Left renal pelvis (tissue), 4 donors: ENCODE measurements at places on chromosomes 5 and 9.

DNA sequence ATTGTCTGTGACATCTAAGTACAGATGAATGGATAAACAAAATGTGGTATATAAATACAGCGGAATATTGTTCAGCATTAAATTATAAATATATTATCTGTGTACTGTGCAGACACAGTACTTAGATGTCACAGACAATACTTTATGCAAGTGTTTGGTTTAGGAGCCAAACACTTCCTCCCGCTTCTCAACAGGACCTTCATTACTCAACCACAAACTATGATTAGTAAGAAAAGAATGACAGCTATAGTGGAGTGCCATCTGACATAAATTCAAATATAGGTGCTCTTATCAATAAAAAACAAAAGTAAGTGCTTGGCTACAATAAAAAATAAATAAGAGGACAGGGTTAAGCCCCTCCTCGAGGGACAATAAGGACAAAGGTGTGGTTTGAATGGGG, 38.9 kb upstream of the STX17 start:
- DNase-seq, result no peak

DNA sequence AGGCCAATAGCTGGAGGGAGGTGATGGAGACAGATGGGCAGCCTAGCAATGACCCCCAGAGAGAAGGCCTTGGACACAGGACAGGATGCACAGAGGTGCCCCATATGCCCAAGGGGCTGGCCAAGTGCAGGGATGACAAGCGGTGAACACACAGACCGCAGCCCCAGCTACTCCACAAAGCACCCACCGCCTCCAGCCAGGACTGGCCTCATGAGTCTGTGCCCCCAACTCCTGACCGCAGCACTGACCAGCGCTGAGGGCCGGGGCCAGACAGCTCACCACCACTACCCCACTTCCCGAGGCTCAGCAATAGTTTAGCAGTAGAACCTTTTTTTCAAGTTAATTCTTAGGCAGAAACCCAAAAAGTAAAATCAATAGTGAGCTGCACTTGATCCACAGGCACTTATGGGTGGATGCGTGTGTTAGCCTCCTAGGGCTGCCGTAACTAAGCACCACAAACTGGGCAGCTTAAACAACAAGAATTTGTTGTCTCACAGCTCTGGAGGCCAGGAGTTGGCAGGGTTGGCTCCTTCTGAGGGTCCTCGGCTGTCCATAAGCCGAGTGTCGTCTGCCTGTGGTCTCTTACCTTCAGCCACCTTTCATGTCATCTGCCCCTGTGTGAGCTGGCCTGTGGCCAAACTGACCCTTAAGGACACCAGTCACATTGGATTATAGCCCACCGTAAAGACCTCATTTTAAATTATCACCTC, 14.1 kb downstream of the ROR2 start:
- no peak for DNase-seq

GRCh38 chr5:78701795-78702410, 53.3 kb upstream of the LHFPL2 start:
- no peak for DNase-seq

GRCh38 chr9:104301755-104302154, 202.3 kb upstream of the OR13F1 start:
- DNase-seq, result no peak

GRCh38 chr5:168275940-168276339, 15.5 kb upstream of the WWC1 start:
- DNase-seq, result no peak

GRCh38 chr9:96048956-96049831, 173.7 kb downstream of the ERCC6L2 start:
- no peak for DNase-seq

GRCh38 chr9:14212077-14212476, 101.9 kb downstream of the NFIB start:
- DNase-seq, result no peak

DNA sequence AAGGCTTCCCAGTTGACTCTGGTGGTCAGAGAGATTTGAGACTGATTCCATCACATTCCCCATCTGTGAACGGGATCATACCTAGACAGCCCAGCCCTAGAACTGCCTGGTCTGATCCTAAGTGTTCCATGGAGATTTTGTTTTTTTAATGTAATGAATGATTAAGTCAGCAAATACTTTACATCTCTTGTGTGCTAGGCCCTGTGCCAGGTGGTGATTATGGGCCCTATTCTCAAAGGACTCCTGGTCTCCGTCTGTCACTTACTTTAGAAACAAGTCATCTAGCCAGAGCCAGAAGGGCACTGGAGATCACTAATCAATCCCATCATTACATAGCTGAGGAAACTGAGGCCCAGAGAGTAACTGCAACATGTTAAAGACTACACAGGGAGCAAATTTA, 1.1 kb upstream of the GPX3 start:
- no peak for DNase-seq

- no peak for DNase-seq
Observed at GRCh38 chr5:138789771-138790242, 36.6 kb downstream of the CTNNA1 start.

- no peak for DNase-seq
Observed at GRCh38 chr5:148372166-148372725, 11.5 kb upstream of the FBXO38 start.

- no peak for DNase-seq
Observed at GRCh38 chr5:172692981-172693380, 51.9 kb downstream of the NEURL1B start.

DNA sequence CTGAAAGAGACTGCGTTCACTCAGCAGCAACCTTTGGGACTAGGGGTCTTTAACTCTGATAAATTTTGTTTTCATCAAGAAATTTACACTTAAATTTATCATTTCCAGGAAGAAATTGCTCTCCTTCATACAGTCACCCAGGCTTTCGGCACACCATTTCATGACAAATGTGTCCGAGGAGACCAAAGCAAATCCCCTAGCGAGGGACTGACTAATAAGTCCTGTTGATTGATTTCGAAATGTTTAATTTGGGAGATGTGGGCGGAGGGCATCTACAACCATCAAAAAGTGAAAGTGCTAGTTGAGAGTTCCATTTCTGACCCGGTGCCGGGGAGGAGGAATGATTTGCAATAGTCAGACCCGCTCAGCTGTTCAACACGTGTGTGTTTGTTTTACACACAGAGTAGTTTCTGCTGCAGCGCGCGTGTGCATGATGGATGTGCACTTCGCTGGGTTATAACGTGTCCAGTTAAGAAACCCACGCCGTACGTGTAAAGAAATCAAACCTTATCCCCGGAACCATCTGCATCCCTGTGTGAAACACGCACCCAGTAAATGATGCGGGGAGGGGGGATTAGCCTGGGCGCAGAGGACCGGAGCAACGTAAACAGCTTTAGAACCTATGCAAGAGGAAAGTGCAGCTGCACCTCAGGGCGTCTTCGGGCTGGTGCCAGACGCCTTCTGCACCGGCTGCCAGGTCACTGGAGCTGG, 845 bp upstream of the NR4A3 start:
- no peak for DNase-seq

GRCh38 chr5:53430618-53431252, 49.7 kb upstream of the FST start:
- no peak for DNase-seq

- no peak for DNase-seq
Observed at GRCh38 chr9:5879419-5880181, 11.1 kb upstream of the MLANA start.

GRCh38 chr5:171513591-171513990, 94.1 kb downstream of the FGF18 start:
- no peak for DNase-seq

GRCh38 chr5:126965061-126965475, 65.3 kb downstream of the MARCHF3 start:
- no peak for DNase-seq

- no peak for DNase-seq
Observed at GRCh38 chr5:56346741-56347535, 113.8 kb upstream of the ANKRD55 start.

- no peak for DNase-seq
Observed at GRCh38 chr9:129278391-129279237, 100.6 kb upstream of the IER5L start.

- no peak for DNase-seq
Observed at GRCh38 chr5:24102010-24102409, 542.8 kb downstream of the CDH10 start.

GRCh38 chr5:129135633-129136032, 41.1 kb downstream of the ISOC1 start:
- no peak for DNase-seq

DNA sequence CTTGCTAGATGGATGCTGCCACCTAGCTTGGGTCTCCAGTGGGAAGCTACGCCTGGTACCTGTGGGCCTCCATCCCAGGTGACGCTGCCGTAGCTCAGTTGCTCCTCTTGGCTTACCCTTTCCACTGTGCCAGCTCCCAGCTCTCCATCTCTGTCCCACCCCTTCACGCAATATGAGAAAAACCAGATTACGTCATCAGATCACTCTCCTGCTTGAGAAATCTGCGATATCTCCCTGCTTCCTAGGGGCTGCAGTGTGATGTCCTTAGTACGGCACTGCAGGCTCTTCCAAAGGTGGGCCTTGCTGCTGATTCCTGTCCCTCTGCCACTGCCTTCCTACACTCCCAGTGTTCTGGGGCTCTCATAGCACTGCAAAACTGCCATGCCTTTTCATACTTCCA, 28.9 kb downstream of the NSG2 start:
- DNase-seq, result no peak

DNA sequence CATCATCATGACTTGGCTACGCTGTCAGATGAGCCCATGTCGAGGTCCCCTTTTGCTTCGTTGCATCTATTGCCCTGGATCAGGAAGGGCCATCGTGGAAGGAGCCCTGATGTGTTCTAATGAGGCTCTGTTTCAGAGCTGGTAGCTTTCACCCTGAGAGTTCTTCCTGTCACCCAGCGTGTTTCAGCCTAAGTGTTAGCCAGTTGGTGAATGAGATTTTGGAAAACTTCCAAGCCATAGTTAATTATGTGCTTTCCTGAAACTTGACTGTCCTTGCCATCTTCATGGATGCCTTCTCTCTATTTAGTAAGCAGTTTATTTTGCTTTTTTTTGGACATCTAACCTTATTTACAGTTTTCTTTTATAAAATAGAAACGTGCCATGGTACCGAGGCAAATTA, 1695.4 kb upstream of the WWC1 start:
- DNase-seq, result no peak
